ENCODE measurements at places on chromosomes 3 and 15. TPM values are rescaled to one million over a fixed set of nuclear protein-coding genes. Genes with fewer than 3 reads are reported as not detected.
A peak's percentile ranks its signal among the peaks of the same experiment; 100 is the strongest.

DNA sequence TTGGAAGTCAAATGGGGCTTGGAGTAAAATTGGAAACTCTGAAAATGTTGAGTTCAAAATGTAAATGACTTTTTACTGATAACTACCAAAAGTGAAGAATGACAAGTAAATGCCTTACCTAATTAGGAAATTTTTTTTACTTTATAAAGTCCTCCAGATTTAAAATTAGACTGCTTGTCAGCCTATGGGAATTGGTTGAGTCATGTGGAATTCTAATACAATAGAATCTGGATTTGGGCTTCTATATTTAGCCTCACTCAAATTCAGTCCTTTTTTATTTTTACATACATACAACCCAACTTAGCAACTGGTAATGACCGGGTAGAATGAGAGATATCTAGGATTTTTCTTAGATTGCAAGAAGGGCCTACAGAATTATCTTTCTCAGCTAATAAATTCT, 158.9 kb upstream of the CADPS start:
- H3K27me3 ChIP-seq, result no peaks in the 10 kb centered on the region
- H3K4me3 ChIP-seq, result no peak overlapping the region

DNA sequence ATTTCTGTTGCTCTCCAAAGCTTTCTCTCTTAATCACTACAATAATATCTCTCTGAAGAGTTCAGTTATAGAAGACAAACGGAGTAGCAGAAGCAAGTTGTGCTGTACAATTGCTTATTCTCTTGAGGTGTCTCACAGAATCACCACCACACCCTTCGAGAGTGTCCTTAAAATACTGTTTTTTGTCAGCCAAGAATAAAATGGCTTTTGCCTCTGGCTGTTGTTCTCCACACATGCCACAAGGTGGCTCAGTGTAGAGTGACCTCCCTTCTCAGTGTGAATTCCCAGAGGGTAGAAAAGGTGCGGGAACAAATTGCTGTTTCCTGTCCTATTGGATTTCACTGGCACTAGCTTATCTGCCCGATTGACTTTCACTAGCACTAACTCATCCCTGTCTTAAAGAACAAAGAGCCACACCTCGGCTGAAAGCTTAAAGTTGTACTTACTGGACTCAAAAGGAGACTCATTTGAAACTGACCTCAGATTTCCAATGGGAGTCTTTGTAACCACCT, 134.2 kb upstream of the SATB1 start:
- DNase-seq, result peak; percentile 58
- H3K27ac ChIP-seq, result no peak overlapping the region
- H3K4me3 ChIP-seq, result no peak overlapping the region
- no peaks in the 10 kb centered on the region for H3K36me3 ChIP-seq
- no peaks in the 10 kb centered on the region for H3K27me3 ChIP-seq
- H3K4me1 ChIP-seq, result no peaks in the 10 kb centered on the region

GRCh38 chr15:50905055-50905454, 3.4 kb upstream of the AP4E1 start:
- no peaks in the 10 kb centered on the region for H3K36me3 ChIP-seq
- no peak overlapping the region for H3K27ac ChIP-seq
- H3K27me3 ChIP-seq, result no peaks in the 10 kb centered on the region
- no peaks in the 10 kb centered on the region for H3K4me1 ChIP-seq
- no peak for DNase-seq
- H3K4me3 ChIP-seq, result no peak overlapping the region

DNA sequence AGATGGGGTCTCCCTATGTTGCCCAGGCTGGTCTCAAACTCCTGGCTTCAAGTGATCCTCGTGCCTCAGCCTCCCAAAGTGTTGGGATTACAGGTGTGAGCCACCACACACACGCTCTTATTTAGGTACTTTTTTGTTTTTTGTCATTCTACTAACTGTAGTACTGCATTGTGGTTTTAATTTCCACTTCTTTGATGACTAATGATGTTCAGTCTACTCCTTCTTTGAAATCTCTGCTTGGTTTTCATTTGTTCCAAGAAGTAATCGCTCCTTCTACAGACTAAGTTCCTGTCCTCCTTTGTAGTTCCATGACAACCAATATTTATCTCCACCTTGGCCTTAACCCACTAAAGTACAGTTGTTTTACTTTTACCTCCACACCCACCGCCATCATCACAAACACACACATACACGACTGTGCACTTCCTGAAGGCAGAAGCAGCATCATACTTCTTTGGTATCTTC, 529 bp upstream of the DLEC1 start:
- H3K4me1 ChIP-seq, result peaks cover 12% of the 10 kb centered on the region
- DNase-seq, result no peak
- H3K27ac ChIP-seq, result no peak overlapping the region
- no peaks in the 10 kb centered on the region for H3K36me3 ChIP-seq
- peaks cover 4% of the 10 kb centered on the region for H3K27me3 ChIP-seq

DNA sequence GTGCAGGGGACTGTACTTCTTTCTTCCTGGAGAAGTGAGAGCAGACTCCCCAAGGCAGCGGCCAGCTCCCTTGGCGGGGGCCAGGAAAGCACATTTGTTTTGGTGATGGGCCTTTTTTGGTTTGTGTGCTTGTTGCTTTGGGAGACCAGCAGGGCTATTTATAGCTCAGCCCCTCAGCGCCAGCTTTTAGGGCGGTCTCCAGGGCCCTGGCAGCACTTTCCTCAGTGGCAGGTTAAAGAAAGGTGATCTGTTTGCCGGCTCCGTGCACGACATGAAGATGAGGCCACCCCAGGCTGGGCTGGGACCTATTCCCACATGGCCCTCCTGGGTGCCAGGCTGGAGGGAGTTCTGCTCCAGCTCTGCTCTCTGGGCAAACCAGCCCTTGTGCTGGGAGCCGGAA, 21.8 kb downstream of the SLC6A11 start:
- H3K27me3 ChIP-seq, result no peaks in the 10 kb centered on the region
- no peak for DNase-seq
- H3K36me3 ChIP-seq, result no peaks in the 10 kb centered on the region
- H3K4me1 ChIP-seq, result no peaks in the 10 kb centered on the region
- no peak overlapping the region for H3K27ac ChIP-seq
- no peak overlapping the region for H3K4me3 ChIP-seq

DNA sequence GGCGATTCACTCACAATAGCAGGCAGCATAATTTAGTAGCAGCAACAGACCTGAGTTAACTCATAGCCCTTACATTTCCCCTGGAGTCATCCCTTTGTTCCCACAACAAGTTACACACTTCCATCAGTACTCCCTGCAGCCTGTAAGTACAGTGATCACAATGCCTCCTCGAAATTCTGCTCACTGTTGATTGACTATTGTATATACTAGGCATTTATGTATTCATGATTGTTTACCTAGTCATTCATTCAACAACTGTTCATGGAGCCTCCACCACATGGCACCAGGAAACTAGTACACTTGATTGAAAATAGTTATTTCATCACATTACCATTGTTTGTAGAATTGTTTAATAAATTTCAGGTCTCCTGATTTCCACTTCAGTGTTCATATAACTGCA, 71.4 kb upstream of the P3H2 start:
- H3K4me1 ChIP-seq, result no peaks in the 10 kb centered on the region
- no peak overlapping the region for H3K4me3 ChIP-seq
- no peaks in the 10 kb centered on the region for H3K27me3 ChIP-seq
- H3K27ac ChIP-seq, result no peak overlapping the region
- H3K36me3 ChIP-seq, result no peaks in the 10 kb centered on the region
- no peak for DNase-seq

DNA sequence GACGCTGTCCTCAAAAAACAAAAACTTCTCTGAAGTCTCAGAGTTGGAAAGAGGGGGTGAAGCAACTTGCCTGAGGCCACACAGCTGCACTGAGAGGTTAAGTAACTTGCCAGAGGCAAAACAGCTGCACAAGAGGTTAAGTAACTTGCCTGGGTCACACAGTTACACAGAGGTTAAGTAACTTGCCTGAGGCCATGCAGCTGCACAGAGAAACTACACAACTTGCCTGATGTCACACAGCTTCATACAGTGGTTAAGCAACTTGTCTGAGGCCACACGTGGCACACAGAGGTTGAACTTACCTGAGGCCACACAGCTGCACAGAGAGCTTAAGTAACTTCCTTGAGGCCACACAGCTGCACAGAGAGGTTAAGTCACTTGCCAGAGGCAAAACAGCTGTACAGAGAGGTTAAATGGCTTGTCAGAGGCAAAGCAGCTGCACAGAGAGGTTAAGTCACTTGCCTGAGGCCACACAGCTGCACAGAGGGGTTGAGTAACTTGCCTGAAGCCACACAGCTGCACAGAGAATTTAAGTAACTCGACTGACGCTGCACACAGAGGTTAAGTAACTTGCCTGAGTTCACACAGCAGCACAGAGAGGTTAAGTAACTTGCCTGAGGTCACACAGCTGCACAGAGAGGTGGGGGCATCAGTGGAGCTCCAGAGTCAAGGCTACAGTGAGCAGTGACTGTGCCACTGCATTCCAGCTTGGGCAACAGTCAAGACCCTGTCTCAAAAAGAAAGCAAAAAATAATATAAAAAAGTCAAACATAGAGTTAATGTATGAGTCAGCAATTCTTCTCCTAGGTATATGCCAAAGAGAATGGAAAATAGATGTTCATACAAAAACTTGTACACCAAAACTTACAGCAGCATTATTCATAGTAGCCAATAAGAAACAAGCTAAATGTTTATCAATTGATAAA, 12.0 kb upstream of the ACAD9 start:
- no peak overlapping the region for H3K27ac ChIP-seq
- no peaks in the 10 kb centered on the region for H3K36me3 ChIP-seq
- H3K4me3 ChIP-seq, result no peak overlapping the region
- H3K4me1 ChIP-seq, result no peaks in the 10 kb centered on the region

DNA sequence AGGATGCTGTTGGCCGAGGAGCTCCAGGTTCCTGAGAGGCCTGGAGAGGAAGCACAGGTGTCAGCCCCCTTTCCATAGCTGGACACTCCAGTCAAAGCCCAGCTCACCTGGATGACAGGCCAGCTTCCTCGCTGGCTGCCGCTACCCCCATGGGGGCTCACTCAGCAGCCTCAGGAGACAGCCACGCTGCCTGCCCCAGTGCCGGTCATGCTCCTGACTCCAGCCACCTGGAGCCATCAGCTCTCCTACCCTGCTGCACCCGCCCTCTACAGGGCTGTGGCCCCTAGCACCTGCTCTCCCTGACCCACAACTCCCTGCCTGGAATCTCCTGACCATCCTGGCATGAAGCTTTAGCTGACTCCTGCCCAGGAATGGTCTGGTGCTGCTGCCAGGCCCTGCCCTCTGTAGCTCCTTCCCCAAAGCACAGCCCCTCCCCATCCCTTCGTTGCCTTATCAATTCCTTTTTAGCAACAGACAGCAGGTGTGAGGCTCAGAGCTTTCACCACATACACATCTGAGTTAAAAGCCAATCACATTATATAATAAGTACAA, 94.2 kb downstream of the NUP210 start:
- no peaks in the 10 kb centered on the region for H3K4me1 ChIP-seq
- peaks cover 32% of the 10 kb centered on the region for H3K36me3 ChIP-seq
- H3K4me3 ChIP-seq, result no peak overlapping the region
- no peaks in the 10 kb centered on the region for H3K27me3 ChIP-seq
- H3K27ac ChIP-seq, result no peak overlapping the region
- no peak for DNase-seq

- no peak overlapping the region for H3K4me3 ChIP-seq
- H3K27me3 ChIP-seq, result no peaks in the 10 kb centered on the region
- no peaks in the 10 kb centered on the region for H3K36me3 ChIP-seq
- no peak overlapping the region for H3K27ac ChIP-seq
- no peak for DNase-seq
Observed at GRCh38 chr15:91862891-91863504, 9.5 kb downstream of the SLCO3A1 start.

GRCh38 chr15:58698887-58699641, 50.4 kb downstream of the ADAM10 start:
- H3K36me3 ChIP-seq, result no peaks in the 10 kb centered on the region
- H3K27ac ChIP-seq, result no peak overlapping the region
- no peaks in the 10 kb centered on the region for H3K4me1 ChIP-seq
- DNase-seq, result no peak

DNA sequence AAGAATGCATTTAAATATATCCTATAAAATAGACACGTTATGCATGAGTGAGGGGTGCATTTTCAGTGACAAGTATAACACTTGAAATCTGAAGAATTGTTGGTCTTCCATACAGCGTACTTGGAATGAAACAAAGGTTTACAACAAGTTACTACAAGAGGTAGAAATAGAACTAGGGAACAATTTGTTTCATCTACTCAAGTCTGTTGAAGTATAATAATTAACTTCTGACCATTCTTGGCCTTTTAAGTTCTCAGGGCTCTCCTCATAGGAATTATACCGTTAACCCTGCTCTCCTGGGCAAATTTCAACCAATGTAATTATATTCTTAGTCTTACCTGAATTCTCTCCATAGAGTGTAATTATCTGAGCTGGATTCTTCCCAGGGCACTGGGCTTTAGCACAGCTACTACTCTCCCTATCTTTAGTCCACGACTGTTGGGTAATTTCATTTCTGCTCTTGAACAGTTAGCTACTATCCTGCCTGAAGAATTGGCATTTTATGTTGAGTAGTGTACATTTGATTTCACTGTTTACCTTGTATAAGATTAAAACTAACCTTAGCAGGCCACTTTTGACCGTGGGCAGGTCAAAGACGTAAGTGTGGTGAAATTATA, 100.6 kb downstream of the UBE2E2 start:
- no peak for DNase-seq
- H3K4me1 ChIP-seq, result peaks cover 4% of the 10 kb centered on the region
- H3K27ac ChIP-seq, result no peak overlapping the region

DNA sequence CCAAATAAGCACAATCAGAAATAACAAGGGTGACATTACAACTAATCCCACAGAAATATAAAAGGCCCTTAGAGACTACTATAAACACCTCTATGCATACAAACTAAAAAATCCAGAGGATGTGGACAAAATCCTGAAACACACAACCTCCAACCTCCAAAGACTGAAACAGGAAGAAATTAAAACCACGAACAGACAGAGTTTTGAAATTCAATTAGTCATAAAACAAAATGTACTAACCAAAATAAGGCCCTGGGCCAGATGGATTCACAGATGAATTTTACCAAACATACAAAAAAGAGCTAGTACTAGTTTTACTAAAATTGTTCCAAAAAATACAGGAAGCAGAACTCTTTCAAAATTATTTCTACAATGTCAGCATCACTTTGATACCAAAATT, 1043.6 kb downstream of the DIPK2A start:
- no peak for DNase-seq
- H3K27me3 ChIP-seq, result no peaks in the 10 kb centered on the region
- H3K4me1 ChIP-seq, result no peaks in the 10 kb centered on the region
- H3K36me3 ChIP-seq, result no peaks in the 10 kb centered on the region

DNA sequence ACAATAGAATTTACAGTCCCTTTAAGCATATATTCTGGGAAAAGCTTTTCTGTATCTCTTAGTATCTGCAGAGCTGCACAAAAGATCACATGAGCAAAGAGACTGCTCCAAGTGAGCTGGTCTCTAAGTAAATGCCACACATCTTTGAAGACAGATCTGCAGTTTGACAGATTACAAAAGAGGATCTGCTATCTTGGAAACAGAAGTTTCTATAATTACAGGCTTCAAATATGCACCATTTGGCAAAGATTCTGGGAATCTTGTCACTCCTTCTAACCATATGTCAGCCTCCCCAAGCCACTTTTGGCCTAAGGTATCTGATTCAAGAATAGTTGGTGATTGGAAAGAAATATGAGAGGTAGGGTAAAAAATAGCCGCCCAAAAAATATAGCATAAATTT, 9.6 kb upstream of the CFAP44 start:
- no peaks in the 10 kb centered on the region for H3K27me3 ChIP-seq
- peaks cover 2% of the 10 kb centered on the region for H3K36me3 ChIP-seq
- no peak overlapping the region for H3K4me3 ChIP-seq
- H3K27ac ChIP-seq, result no peak overlapping the region
- H3K4me1 ChIP-seq, result no peaks in the 10 kb centered on the region

Gene FAM219B
- total RNA-seq, result 76.5 TPM

Gene ABHD2
- total RNA-seq, result 123 TPM

Gene GP5
- total RNA-seq, result 0.22 TPM

Gene SUSD5
- total RNA-seq, result 13.8 TPM

Gene RTF1
- total RNA-seq, result 29.7 TPM

Gene STRIT1
- not detected for total RNA-seq

Gene GPR27
- total RNA-seq, result 17.9 TPM

Gene ANKRD34C
- total RNA-seq, result not detected

Gene OXSM
- total RNA-seq, result 13.4 TPM
